ENCODE measurements at places on chromosomes 11 and 22.

GRCh38 chr22:35306350-35306967 lies 6.8 kb downstream of the TOM1 start:
- DNase-seq = no peak

DNA sequence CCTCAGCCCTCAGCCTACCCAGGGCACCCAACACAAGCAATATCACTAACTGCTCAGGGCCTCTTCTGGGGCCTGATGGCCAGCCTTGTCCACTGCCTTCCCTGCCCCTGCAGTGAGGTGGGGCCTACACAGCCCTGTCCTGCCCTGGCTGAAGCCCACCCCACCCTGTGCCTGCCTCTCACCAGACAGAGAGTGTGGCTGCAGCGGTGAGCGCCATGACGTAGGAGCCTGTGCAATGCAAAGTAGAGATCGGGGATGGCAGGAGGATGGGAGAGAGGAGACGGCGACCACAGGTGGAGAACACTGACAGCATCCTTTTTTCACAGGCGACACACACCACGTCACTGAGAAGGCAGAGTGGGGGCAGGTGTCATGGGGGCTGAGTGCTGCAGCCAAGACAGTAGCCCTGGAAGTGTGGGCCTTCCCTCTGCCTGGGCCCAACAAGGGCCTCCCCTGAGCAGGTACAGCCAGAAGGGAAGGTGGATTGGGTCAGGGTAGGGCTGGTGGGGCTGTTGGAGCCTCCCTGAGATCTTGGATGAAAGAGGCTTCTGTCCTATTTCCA lies 65.3 kb upstream of the CLTCL1 start:
- DNase-seq = no peak

- DNase-seq = no peak
Observed at GRCh38 chr22:33296941-33297340, 238.8 kb upstream of the SYN3 start.

- DNase-seq = no peak
Observed at GRCh38 chr22:44274918-44275630, 37.7 kb downstream of the SHISAL1 start.

- DNase-seq = no peak
Observed at GRCh38 chr11:127943763-127944162, 643.6 kb downstream of the ETS1 start.

DNA sequence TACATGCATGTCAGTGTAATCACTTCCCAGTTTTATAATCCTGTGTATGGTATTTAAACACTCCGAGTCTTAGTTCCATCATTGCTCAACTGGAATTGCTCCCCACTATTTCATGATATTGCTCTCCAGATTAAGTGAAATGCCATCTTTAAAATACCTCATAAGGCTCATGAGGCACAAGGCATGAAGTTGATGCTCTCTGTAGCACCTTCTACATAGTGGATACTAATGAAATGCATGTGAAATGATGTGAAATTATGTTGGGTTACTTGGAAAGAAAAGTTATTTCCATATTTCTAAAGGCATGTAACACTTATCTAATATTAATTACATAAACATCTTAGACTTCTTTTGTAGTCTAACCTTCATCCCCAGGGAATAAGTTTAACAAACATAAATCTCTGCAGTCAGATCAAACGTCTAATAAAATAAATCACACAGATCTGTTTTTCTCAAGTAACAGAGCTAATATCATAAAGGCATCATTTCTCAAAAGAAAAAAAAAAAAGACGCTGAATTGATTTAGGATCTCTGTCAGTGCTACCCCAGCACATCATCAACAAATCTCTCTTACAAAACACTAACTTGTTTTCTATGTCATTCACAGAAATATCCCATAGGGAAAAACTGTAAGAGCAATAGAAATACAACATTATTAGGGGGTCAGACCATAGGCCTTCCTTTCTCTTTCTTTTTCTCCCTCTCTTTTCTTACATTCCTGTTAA lies 736.0 kb upstream of the LRRC4C start:
- no peak for DNase-seq

DNA sequence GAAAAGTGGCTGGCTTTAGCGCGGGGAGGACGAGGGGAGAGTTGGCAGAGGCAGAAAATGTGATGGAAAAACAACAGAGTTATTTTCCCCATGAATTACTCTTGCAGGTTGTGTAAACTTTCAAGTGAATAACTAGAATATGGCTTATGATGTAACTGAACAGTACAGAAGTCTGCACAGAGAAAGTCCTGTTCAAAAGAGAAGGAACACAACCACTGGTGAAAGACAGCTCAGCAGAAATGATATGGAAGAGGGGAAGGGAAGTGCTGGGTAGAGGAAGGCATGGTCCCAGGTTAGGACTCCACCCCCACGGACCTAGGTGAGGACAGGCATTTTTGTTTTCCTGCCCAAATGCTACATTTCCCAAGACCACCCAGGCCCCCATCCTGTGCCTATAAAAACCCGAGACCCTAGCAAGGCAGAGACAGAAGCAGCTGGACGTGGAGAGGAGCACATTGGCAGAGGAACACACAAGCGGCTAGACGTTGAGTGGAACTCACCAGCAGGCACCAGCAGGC lies 77.7 kb downstream of the MAML2 start:
- no peak for DNase-seq

DNA sequence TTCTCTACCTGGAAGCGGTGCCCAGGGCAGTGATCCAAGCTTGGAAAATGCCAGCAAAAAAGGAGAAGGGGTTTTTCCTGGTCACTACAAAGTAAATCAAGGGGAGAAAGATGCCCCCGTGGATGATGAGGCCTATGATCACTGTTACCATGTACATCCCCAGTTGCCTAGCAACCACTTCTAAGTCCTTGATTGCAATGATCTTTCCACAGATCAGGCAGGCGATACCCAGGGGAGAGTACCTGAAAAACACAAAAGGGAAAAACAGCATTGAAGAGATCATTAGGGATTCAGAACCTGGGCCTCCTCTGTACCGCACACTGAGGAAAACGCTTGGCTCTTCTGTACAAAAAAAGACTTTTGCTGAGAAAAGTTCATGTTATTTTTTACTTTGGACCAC lies 127.1 kb downstream of the SLC1A2 start:
- DNase-seq = no peak

DNA sequence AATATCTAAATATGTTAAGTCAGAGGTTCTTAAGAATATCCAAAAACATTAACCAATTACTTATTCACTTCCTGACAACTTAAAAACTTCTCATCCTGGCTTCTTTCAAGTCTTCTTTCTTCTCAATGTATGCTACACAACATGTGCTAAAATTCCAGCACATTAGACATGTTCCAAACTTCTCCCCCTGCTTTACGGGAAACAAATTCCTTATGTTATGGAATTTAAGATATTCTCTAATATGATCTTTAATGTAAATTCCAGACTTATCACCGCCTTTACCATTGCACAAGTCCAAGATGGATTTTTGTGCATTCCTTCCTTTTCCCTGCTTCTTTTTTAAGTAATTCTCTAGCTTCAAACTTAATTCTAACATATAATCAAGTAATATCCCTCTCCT lies 964.5 kb upstream of the CHORDC1 start:
- DNase-seq = no peak

GRCh38 chr22:31651664-31652063 lies 10.4 kb downstream of the PISD start:
- no peak for DNase-seq

GRCh38 chr11:123480290-123480815 lies 50.3 kb downstream of the GRAMD1B start:
- DNase-seq = no peak

GRCh38 chr22:32204040-32204855 lies 625 bp downstream of the RFPL2 start:
- no peak for DNase-seq

DNA sequence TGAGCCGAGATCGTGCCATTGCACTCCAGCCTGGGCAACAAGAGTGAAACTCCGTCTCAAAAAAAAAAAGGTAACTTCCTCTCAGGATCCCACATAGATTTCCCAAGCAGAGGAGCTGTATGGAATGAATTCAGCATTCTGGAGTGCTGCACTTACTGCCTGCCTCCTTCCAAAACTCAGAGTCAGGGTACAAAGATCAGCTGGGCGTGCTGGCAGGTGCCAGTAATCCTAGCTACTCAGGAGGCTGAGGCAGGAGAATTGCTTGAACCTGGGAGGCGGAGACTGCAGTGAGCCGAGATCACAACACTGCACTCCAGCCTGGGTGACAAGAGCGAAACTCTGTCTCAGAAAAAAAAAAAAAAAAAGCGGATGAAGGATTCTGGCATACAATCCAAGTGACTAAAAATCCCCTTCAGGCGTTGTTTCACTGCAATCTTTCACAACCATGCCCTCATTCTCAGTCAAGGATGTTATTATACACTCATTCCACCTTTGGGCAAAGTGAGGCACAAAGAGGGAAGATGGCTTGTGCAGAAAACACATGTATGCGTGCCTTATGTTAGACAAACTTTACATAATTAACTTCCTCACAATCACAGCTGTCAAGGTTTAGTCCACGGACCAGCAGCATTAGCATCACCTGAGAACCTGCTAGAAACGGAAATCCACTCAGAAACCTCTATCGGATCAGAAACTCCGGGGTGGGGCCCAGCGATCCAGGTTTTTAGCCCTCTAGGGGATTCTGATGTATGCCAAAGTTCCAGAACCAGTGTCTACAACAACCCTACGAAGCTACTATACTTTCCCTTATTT lies 1.1 kb upstream of the NOL12 start:
- DNase-seq = no peak

DNA sequence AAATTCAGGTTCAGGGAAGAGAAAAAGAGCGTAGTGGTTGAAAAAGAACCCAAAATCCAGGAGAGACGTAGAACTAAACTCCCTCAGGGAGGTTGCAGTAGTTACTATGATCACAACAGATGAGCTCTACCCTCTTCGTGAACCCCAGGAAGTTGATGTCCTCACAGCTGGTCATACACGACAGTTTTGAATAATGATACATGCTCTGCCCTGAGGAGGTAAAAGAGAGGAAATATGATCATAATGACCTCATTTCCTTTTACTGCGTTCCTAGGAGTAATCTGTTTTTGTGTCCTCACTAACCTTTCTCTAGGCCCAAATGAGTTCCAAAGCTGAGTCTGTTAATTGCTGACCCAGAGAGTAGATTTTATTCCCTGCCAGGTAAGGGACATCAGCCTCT lies 1.3 kb downstream of the PATE2 start:
- no peak for DNase-seq

DNA sequence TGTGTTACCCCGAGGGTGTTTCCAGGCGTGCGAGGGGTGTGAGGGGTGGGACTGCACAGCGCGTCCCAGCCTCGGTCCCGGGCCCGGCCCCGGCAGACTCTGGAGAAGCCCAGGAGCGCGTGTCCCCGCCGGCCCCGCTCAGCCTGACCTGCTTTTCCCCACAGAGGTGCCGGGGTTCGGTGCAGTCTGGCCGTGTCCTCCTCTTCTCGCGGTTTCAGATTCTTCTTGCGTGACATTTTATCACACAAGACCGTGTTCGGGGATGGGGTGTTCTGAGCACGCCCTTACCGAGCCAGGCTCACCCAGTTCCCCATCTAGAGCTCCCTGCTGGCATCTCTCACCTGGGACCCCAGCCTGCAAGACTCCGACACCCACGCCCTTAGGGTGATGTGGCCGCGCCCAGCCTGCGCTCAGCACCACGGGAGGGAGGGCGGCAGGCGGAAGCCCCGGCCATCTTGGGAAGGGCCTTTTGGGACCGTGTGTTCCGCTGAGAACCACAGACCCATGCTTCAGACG lies 775.6 kb downstream of the BRD1 start:
- no peak for DNase-seq

- DNase-seq = no peak
Observed at GRCh38 chr11:57597916-57598830, 688 bp downstream of the SERPING1 start.

DNA sequence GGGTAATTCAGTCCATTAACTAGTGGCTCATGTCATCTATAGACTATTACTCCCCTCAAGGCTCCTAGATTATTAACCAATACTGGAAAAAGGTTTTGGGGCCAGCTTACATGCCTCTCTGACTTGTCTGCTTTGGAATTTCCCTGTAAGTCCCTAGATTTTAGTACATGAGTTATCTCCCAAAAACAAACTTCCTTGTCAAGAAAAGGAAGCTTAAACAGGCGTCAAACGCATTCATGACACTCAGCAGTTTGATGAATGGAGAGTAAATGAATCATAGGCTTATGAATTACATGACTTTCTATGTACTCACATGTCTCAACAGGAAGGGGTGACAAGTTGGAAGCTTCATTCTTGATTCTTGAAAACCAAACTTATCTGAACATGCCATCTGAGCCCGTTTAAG lies 70.8 kb downstream of the BLID start:
- DNase-seq = no peak

DNA sequence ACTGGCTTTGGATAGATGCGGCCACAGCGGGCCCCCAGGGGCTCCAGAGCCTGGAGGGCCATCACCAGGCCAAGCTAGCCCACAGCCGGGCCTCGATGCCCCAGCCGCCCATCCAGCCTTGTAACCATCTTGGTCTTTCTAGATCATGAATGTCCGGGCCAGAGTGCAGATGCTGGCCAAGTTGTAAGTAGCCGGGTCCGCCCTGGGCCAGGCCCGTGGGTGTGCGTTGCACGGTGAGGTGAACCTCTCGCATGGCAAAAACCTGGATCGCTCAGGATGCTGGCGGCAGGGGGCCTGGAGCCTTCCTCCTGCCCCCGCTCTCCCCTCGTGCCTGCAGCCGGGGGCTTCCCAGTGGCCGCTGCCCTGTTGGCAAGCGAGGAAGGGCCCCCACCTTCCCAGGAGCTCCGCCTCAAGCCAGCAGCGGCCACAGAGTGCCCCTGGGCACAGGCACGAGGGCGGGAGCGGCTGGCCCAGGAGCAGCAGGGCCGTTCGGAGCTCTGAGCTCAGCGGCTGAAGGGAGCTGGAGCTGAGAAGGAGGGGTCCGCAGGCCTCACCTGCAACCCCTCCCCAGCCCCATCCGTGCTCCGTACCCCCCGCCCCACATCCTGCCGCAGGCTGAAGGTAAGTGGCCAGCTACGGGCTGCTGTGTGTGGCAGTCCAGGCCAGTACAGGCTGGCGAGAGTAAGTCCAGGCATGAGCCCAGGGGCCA lies 10.9 kb upstream of the MRPL23 start:
- DNase-seq = no peak

DNA sequence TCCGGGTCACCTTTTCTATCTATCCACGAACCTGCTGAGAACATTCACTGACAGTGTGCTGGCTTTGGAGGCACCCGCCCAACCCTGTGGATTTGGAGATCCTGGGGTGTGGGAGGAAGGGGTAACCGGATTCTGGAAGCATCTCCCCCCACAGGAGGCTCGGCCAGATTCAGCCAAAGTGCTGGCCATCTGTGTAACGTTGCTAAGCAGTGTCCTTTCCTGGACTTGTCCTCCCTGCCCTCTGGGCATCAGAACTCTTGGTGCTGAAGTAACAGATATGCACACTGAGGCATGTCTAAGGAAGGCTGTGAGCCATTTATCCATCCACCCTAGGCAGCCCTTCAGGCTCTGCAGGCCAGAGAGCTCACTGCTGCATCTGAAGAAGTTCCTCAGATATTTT lies 85.7 kb downstream of the SNX19 start:
- no peak for DNase-seq

Data from activated CD4-positive, alpha-beta T cell treated with anti-CD3 and anti-CD28 coated beads, Interleukin-2, amount 50 U/mL, for 4 hours (primary cell).